ENCODE measurements at places on chromosomes 3 and 15.
A peak's percentile ranks its signal among the peaks of the same experiment; 100 is the strongest.

DNA sequence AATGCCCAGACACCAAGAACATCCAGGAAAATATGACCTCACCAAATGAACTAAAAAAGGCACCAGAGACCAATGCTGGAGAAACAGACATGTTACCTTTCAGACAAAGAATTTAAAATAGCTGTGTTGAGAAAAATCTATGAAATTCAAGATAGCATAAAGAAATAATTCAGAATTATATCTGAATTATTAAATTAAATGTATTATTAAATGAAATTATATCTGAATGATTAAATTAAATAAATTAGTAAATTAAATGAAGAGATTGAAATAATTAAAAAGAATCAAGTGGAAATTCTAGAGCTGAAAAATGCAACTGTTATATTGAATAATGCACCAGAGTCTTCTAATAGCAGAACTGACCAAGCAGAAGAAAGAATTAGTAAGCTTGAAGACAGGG lies 279.2 kb upstream of the SATB1 start:
- DNase-seq, result no peak

DNA sequence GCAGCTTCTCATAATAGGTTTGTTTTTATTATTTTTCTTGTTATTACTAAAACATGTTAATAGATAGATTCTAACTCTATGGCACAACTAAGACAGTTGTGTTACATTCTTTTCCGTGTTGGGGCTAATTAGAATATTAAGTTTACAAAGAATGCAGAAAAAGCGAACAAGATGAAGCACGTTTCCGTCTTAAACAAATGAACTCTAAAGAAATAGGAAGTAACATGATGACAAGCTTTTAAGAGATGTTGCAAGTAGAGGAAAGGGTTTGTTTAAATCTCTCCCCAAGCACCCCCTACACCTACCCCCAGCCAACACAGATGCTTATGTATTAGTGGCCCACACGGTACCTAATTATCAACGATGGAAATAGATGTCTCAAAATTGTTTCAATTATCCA lies 207.1 kb downstream of the TP63 start:
- no peak for DNase-seq

DNA sequence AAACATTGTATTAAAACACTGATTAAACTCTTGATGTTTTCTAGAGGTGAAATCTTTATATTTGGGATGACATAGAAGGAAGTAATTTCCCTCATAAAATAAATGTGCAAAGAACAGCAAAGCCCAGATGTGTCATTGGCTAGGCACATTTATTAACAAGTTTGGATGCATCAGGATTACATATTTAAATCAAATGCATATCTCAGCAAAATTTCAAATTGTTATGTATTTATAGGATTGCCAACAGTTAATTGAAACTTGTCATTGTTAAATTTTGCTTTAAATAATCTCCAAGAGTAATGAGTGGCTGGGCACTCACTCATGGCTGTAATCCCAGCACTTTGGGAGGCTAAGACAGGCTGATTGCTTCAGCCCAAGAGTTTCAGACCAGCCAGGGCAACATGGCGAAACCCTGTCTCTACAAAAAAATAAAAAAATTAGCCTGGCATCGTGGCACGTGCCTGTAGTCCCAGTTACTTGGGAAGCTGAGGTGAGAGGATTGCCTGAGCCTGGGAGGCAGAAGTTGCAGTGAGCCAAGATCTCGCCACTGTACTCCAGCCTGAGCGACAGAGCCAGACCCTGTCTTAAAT lies 28.2 kb downstream of the ARIH1 start:
- no peak for DNase-seq

DNA sequence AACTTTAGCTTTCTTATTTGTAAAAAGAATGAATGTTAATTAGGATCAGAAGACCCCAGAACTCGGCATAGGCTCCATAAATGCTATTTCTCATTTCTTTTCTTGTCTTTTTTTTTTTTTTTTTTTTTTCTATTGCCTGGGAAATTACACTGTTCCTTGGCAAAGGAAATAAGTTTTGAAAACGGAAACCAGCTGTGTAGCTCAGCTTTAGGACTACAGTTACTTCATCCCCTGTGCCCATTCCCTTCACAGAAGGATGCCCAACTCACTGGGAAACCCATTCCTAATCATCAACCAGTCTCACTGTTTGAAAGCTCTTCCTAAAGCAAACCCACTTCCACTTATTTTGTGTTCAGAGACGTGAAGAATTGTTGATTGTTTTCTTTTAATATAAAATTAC lies 254.0 kb upstream of the IL12A start:
- DNase-seq, result no peak

DNA sequence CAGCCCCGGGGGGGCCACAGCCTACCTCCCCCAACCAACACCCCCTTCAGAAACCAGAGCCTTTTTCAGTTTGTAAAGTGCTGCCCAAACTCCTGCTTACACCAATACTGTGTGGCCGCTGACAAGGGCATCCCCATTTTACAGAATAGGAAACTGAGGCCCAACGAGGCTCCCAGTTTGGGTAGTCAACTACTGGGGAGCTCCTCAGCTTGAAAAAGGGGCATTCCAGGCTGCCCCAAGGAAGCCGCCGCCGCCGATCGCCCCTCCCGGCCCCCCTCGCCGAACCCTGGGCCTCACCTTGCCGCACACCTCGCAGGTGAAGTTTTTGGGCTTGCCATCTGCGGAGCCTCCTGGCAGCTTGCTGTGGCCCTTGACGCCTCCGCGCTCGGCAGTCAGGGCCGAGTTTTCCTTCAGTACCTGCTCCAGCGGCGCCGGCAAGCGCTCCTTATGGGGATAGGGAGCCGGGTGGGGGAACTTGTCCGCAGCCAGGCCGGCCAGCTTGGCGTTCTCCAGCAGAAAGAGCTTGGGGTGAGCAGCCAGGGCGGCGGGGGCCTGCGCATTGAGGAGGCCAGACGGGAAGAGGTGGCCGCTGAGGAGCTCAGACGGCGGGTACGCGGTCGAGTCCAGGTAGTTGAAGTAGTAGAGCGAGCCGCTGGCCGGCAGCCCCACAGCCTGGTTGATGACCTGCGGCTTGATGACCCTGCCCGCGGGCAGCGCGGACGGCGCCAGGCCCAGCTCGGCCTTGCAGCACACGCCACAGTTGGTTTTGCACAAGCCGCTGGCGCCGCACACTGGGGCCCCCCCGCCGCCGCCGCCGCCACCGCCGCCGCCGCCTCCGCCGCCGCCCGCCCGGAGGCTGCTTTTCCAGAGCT lies 1.4 kb downstream of the FEZF2 start:
- no peak for DNase-seq

DNA sequence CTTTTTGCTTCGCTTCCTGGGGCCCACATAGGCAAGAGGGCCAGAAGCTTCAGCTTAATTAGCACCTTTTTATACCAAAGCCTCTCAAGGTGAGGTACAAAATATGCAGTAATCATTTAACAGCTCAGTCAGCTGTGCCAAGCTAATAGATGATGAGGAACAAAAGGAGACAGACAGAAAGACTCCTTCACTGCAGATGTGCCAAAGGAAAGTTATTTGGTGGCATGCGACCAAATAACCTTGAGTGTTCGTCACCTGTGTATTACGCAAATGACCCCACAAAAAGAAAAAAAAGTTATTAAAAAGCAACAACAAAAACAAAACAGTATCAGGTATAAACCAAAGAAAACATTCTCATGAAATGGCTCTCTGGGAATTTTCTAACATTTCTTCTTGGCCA lies 325.8 kb upstream of the IGF1R start:
- DNase-seq, result no peak

DNA sequence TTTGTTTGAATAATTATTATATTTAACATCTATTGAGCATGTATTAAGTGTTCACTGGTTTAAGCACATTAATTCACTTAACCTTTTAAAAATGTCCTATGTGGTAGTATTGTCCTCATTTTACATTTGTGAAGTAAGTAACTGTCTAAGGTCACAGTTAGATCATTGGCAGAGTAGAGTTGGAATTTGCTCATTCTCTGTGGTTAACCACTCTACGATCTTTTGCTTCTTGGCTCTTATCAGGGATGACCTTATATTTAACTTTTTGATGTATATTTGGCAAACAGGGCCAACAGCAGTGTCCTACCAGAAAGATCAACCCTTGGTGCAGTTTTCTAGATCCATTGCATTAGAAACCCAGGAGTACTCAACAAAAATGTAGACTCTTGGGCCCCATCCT lies 34.0 kb downstream of the PXK start:
- no peak for DNase-seq

- DNase-seq, result no peak
Measured at GRCh38 chr15:47766406-47766805, 49.1 kb downstream of the SEMA6D start.

GRCh38 chr15:68642491-68642845 lies 63.7 kb downstream of the CORO2B start:
- no peak for DNase-seq

- DNase-seq, result no peak
Measured at GRCh38 chr15:64412216-64412615, 24.6 kb downstream of the TRIP4 start.

GRCh38 chr3:121786485-121786884 lies 36.9 kb upstream of the GOLGB1 start:
- no peak for DNase-seq

DNA sequence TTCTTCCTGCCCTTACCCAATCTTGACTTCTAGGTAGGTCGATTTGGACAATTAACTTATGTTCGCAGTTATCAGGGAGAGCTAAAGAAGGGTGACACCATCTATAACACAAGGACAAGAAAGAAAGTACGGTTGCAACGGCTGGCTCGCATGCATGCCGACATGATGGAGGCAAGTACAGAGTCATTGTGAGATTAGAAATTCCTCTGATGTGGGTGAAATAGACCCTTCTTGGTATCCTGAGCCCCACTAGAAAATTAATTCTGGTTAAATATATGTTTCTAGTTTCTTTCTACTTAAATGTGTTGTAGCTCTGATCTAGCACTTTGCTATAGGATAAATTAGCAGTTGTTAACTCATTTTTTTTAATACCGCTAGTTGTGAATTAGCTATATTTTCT lies 13.6 kb downstream of the LXN start:
- DNase-seq, result no peak

GRCh38 chr3:30549600-30549999 lies 56.8 kb upstream of the TGFBR2 start:
- DNase-seq, result no peak

- no peak for DNase-seq
Measured at GRCh38 chr3:37752649-37753025, 109.0 kb upstream of the CTDSPL start.

GRCh38 chr3:58530354-58530865 lies 6.6 kb downstream of the ACOX2 start:
- DNase-seq, result no peak

GRCh38 chr15:66611257-66612053 lies 45.7 kb upstream of the LCTL start:
- DNase-seq, result no peak

DNA sequence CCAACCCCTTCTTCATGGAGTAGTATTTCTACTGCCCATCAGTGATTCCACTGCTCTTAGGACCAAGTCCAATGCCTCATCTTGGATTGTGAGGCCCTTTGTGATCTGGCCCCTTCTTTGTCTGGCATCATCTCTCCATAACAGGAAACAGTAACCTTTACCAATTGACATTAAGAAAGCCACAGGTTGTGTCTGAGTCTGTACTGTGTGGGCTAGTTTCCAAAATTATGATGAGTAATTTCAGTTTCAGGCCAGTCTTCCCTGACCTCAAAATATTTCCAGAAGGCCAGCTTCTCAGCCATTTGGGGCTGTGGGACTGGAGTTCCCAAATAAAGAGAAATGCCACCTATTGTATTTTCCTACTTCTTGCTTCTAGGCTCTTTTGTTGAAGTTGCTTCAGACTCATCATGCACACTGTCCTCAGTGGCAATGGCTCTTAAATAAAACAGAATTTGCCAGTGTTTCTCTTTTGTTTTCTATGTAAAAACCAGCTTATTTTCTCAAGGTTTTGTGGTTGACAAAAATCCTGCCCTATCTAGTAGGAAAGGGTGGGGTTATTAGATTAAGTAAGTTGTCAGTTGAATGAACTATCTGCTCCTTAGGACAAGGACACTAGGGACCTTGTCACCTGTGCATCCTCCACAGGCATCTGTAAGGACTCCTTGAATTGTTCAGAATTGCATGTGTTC lies 47.0 kb upstream of the ACKR4 start:
- DNase-seq, result peak; percentile 62

DNA sequence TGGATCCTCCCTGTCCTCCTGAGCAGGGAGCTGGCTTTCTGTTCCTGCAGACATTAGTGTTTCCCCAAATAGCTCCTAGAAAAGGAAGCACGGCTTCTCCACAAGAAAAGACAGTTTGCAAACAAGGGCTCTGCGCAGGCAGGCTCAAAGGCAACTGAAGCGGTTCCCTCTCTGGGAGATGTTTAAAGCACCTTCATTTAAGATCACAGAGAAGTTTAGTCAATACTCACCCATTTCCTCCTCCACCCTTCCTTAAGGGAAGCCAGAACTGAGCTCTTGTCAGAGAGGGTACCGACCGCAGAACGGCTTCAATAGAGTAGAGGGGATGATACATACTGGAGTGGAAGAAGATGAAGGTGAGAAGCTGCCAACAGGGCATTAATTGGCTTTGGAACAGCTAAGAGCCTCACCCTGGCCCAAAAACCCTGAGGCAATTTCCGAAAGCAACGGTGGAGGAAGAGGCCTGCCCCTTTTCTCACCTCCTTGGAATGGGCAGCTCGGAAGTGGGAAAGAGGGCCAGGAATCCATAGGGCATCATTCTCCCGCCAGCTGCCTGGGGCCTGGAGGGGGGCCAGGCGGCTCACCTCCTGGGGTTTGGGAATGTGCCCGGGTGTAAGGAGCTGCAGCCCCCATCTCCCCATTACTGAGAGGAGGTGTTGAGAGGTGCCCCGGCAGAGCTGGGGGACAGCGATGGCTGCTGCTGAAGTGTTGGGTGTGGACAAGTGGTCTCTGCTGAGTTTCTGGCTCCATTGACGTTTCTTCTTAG lies 4.8 kb upstream of the EPHB3 start:
- DNase-seq, result no peak
